ENCODE measurements at places on chromosomes 1 and 21.

DNA sequence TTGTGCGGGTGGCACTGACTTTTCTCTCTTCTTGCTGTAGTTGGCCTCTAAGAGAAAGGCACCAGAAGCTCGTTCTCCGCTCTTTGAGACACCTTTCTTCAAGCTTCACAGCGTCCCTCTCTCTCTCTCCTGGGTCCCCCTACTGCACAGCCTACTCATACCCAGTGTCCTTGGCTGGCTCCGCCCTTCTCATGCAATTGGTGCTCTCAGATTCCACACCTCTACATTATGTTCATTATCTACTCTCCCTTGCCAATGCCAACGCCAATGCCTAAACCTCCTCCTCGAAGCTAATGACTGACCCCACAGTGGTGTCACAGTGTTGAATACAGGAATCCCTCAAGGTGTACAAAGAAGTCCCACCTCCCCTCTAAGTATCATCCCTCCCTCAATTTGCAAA is 4.8 kb upstream of the DNAJC28 start:
- no peak for DNase-seq

DNA sequence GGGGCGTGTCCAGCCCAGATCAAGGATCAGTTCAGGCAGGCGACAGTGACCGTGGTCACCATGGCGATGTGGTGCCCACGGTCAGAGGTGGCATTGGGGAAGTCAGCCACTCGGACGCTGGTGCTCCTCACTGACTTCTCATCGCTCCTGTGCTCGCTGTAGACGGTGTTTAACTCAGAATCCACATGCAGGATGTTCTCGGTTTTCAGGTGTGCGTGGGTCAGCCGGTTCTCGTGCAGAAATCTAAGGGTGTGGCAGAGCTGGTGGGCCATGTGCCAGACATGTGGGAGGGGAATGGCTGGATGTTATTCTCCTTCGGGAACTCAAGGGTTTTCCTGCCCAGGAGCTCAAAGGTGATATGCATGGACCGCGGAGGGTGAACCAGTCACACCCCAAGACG is 11.7 kb downstream of the OR2AJ1 start:
- no peak for DNase-seq

DNA sequence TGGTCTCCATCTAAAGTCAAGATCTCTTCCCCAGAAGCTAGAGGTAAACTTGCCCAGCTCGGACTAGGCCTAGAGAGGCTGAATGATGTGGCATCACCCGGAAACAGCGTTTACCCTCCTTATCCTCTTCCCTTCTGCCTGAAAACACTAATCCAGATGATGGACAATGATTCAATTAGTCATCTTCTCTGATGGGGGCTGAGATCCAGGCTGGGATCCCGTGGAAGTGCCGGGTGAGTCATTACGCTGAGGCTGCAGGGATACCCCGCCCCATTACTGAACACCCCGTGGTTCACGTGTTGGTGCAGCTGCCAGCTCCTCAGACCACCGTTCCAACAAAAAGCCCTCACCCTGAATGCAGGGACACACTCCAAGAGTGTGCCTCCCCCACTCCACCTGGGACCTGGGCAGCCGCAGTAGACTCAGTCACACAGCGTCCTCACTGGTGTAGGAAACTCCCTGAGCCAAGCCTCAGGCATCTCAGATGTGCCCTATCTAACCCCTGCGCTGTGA is 2.0 kb downstream of the S100A6 start:
- peak; percentile 93 for DNase-seq

DNA sequence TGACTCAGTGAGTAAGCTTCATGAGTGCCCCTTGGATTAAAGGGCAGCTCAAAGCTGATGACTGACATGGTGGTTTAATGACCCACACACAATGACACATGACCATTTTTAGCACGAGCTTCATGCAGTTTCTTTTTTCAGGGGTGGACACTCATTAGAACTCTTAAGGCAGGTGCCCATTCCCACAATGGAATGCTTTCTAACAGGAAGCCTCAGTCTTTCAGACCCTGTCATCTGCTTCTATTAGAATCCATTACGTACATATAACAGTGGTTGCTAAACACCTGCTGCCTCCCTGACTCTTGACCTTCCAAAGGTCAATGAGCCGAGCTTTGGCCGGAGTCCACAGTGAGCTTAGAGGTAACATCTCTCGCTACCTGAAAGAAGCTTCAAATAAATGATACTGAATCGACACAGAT is 27.4 kb downstream of the AKNAD1 start:
- peak; percentile 19 for DNase-seq

DNA sequence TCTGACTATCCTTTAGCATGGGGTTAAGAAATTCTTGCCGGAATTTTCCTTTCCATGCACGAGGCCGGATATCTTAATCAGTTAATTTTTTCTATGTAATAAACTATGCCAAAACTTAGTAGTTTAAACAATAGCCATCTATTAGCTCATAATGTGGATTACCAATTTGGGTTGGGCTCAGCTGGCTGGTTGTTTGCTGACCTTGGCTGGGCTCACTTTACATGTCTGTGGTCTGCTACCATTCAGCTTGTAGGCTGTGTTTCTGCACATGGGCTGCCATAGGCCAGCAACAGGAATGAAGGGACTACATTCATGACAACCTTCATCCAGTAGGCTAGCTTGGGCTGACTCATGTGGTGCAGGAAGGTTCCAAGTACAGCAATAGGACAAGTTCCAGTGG is 56.0 kb upstream of the NTPCR start:
- no peak for DNase-seq

DNA sequence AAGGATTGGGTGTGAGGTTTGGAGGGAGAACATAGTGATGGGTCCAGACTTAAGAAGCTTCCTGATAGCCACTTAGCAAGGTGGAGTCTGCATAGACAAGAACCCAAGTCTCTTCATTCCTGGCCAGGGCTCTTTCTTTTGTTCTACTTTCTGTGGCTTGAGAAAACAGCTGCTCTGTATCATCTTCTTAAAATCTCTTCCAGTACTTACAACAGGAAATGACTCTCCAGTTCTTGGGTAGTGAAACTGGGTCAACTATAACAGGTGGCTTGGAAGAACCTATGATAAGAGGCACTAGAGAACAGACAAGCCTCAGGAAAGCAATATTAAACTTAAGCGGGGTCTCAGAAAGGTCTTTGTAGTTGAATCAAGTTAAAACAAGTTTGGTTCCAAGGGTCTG is 148.1 kb upstream of the USP24 start:
- DNase-seq = no peak

DNA sequence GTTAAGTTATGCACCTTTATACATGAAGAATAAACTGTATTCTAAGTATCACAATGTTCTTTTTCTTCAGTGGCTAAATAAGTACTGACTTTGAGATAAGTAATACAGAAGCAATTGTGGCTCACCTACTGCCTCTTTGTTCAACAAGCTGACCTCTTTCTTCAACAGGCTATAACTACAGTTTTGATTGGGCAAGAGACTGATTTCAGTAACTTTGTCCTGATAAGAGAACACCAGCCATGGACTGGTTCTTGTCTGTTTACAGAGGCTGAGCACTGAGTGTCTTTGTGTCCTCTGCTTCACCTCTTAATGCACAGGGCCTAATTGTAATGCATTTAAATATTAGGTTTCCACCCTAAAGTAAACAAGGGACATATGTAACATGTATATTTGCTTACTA is 34.6 kb upstream of the PDE4B start:
- no peak for DNase-seq

GRCh38 chr1:237042526-237042891 is 525 bp downstream of the RYR2 start:
- peak; percentile 32 for DNase-seq

- DNase-seq = no peak
Measured at GRCh38 chr1:35326246-35326866, 57.8 kb downstream of the ZMYM4 start.

DNA sequence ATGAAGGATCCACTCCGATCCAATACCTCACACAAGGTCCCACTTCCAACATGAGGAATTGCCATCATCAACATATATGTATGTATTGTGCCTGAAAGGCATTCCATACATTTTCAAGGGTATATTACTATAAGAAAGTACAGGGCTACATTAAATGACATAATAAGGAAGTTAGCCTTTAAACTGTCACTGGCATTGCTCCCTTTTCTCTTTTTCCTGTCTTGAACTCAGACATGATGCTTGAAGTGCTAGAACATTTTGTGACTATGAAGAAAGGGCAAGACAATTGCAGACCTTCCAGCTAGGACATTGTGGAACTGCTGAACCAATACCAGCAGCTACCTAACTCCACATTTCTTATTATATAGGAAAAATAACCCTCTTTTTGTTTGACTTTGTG is 2.9 kb upstream of the TSPAN2 start:
- DNase-seq = no peak

DNA sequence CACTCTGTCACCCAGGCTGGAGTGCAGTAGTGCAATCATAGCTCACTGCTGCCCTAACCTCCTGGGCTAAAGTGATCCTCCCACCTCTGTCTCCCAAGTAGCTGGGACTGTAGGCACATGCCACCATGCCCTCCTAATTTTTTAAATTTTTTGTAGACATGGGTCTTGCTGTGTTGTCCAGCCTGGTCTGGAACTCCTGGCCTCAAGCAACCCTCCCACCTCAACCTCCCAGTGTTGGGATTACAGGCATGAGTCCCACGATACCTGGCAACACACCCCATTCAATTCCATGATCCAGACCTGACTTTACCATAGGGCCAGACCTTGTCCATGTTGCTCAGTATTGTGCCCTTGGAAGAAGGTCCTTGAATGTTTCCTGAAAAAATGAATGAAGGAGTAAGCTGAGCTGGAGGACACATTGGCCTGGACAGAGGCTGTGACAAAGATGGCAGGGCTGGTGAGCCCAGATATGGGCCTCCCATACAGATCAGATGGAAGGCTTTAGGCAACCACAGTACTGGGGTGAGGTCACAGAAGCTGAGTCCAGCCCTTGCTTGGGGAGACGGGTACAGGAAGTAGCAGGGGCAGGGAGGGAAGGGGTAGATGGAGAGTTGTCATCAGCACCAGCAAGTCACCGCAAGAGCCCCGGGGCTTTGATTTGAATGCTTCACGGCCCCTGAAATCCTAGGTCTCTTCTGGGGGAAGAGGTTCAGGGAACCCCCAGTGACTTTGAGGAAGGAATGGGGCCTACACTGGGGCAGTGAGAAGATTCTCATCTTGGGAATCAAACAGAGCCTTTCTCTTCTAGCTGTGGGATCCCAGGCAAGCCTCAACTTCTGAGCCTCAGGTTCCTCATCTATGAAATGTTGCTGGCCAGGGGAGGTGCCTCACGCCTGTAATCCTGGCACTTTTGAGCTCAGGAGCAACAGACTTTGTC is 40.1 kb upstream of the DMBX1 start:
- no peak for DNase-seq

All from astrocyte of the hippocampus (primary cell).